ENCODE measurements at places on chromosomes 6 and 20.

GRCh38 chr6:166638573-166638964 lies 11.5 kb upstream of the RPS6KA2 start:
- no peak overlapping the region for H3K4me3 ChIP-seq
- no peak for DNase-seq
- H3K27me3 ChIP-seq = peaks cover 6% of the 10 kb centered on the region
- H3K4me1 ChIP-seq = peaks cover 5% of the 10 kb centered on the region

DNA sequence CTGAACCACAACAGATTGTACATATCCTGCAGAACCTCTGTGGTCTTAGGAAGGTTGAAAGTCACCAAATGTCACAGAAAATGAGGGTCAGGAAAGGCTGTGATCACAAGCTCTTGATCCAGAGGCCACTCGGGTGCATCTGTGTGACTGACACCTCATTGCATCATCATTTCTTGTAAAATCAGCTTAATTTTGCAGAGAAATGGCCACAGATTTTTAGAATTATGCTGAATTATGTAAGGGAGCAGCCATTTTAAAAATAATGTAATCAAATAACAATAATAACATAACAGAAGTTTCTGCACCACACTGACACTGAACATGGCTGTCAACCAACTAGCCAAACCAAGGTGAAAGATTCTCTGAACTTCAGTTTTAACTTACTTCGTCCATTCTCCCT lies 32.5 kb upstream of the PRND start:
- peaks cover 9% of the 10 kb centered on the region for H3K36me3 ChIP-seq
- H3K27me3 ChIP-seq = no peaks in the 10 kb centered on the region
- H3K27ac ChIP-seq = no peak overlapping the region
- no peak overlapping the region for H3K4me3 ChIP-seq
- peaks cover 39% of the 10 kb centered on the region for H3K4me1 ChIP-seq

- no peak overlapping the region for H3K4me3 ChIP-seq
- H3K36me3 ChIP-seq = no peaks in the 10 kb centered on the region
- no peak for DNase-seq
- H3K4me1 ChIP-seq = no peaks in the 10 kb centered on the region
- H3K27ac ChIP-seq = no peak overlapping the region
These were observed 691.6 kb upstream of the IMPG1 start for GRCh38 chr6:76764057-76764456.

DNA sequence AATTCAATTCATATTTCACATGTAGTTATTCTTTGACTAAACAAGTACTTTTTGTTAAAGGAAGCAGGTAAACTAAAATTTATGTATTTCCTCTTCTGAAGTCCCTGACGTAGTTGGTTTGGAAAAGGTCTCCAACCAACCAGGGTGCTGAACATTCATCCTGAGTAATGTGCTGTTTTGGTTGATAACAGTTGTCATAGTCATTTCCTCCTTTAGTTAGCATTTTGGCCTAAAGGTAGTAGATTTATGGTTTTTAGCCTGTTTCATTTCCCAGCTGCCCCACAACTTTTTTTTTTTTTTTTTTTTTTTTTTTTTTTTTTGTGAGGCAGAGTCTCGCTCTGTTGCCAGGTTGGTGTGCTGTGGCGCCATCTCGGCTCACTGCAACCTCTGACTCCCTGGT lies 382.8 kb upstream of the FLRT3 start:
- no peak overlapping the region for H3K27ac ChIP-seq
- no peaks in the 10 kb centered on the region for H3K4me1 ChIP-seq
- H3K27me3 ChIP-seq = no peaks in the 10 kb centered on the region
- no peak for DNase-seq

DNA sequence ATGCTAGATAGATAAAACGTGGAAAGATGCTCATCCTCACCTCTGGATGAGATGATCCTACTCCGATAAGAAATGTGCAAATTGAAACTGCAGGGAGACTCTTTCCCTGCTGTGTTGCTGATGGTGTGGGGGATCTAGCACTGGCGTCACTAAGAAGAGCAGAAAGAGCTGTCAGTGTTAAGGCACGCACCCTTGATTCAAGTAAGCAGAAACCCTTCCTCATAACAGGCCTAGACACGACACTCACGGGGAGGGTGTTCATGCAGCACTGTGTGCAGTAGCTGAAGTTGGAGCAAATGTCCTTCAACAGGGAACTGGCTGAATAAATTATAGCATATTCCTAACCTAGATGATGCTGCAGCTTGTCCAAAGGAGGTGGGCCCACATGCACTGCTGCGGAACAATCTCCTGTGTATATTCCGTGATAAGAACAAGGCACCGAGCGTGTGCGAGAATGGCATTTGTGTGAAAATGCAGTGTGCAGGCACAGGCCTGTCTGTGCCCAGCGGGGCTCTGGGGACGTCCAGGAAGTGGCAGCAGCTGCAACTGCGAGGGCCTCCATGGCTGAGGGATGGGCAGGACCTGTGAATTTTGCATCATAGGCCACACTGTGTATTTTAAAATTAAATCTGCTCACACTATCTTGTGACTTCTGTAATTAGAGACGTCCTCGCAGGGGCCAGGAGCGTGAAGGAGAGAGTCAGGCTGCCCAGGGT lies 64.0 kb downstream of the TCP11 start:
- peaks cover 30% of the 10 kb centered on the region for H3K36me3 ChIP-seq
- H3K27me3 ChIP-seq = no peaks in the 10 kb centered on the region
- H3K27ac ChIP-seq = no peak overlapping the region
- no peak for DNase-seq

GRCh38 chr6:41167173-41167963 lies 4.5 kb upstream of the TREM2 start:
- H3K27me3 ChIP-seq = no peaks in the 10 kb centered on the region
- H3K4me3 ChIP-seq = no peak overlapping the region
- H3K36me3 ChIP-seq = no peaks in the 10 kb centered on the region

GRCh38 chr20:57392512-57393271 lies 1.5 kb downstream of the RBM38 start:
- peak overlapping the region; percentile 85 for H3K4me3 ChIP-seq
- peak overlapping the region; percentile 94 for H3K27ac ChIP-seq
- peak; percentile 87 for DNase-seq
- H3K4me1 ChIP-seq = peaks cover 66% of the 10 kb centered on the region

DNA sequence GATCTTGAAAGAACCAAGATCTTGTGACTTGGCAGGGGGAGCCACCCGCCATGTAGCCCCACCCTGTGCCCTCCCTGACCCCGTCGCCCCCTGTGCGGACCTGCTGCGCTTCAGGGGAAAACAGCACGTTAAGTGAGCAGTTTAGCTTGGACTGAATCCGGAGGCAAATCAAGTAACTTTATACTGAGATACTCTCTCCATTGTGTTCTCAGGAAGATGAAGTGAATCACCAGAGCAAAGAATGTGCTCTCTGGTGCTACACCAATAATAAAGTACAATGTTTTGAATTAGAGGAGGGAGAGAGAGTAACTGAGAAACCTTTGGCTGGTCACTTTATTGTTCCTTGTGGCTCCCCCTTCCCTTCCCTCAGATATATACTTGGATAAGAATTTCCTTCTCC lies 83.4 kb downstream of the TXNDC5 start:
- no peak overlapping the region for H3K4me3 ChIP-seq

DNA sequence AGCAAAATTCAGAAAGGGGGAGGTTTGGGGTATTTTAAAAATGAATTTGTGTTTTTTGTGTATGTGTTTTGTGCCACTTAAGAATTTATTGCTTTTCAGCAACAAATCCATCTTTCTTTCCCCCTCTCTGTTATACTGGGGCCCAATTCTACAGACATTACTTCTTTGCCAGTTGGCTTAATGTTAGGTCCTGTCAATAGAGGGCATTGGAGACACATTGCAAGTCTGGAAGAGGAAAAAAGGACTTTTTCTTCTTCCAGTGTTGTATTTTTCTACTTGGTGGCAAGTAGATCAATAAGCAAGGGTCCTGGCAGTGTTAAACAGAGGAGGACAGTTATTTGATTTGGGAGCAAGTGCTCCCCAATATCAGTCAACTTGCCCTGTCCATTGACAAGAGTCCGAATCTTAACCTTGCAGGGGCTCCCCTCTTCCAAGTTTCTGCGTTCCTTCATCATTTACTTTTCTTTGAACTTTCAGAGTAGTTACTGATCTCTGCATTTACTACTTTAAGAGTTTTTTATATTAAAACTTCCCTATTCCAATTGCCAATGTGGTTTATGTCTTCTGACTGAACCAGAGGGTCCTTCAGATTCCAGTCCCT lies 23.4 kb downstream of the SCML4 start:
- no peak overlapping the region for H3K4me3 ChIP-seq
- DNase-seq = no peak
- H3K36me3 ChIP-seq = no peaks in the 10 kb centered on the region
- H3K4me1 ChIP-seq = peaks cover 23% of the 10 kb centered on the region

DNA sequence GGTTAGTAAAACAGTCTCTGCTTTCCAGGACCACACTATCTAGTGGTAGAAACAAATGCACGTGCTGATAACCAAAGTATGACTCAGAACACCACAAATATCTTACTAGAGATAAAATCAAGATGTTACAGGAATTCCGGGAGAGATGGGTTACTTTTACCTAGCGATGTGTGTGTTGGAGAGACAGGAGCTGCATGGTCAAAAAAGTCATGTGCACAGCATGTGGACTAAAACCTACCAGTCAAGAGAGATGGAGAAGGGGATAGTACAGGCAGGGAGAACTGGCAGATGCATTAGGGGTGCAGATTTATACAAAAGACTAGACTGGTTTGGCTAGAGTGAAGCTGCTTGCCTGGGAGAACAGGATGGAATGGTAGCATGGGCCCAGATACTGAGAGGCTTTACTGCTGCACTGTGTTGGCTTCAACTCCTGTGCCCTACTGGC lies 75.3 kb upstream of the MRAP2 start:
- H3K4me3 ChIP-seq = no peak overlapping the region
- no peak overlapping the region for H3K27ac ChIP-seq
- no peaks in the 10 kb centered on the region for H3K27me3 ChIP-seq
- DNase-seq = no peak

GRCh38 chr6:57130661-57131177 lies 40.7 kb downstream of the ZNF451 start:
- H3K4me3 ChIP-seq = no peak overlapping the region
- H3K27ac ChIP-seq = no peak overlapping the region
- DNase-seq = no peak
- H3K36me3 ChIP-seq = peaks cover 34% of the 10 kb centered on the region

DNA sequence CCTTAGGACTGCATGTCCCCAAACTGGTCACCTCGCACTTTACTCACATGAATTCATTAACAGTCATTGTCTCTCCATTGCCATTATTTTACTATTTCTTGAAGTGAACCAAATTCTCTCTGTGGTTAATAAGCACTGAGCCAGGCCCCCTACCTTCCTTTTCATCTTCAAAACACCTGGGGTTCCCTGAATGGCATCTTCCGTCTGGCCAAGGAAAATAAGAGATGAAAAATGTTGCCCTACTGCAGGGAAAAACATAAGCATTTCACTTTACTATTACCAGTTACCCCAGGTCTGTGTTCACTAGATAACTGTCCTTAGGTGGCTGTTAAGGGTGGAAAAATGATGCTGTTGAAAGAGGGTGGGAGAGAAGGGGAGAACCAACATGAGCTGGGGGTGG lies 10.0 kb upstream of the NKX2-2 start:
- no peak overlapping the region for H3K27ac ChIP-seq
- DNase-seq = no peak
- peaks cover 43% of the 10 kb centered on the region for H3K27me3 ChIP-seq
- H3K4me1 ChIP-seq = peaks cover 18% of the 10 kb centered on the region

GRCh38 chr20:59463541-59463940 lies 140.8 kb upstream of the PHACTR3 start:
- no peak for DNase-seq
- no peak overlapping the region for H3K27ac ChIP-seq
- no peaks in the 10 kb centered on the region for H3K27me3 ChIP-seq
- H3K4me3 ChIP-seq = no peak overlapping the region
- H3K36me3 ChIP-seq = no peaks in the 10 kb centered on the region
- H3K4me1 ChIP-seq = no peaks in the 10 kb centered on the region

- no peak overlapping the region for H3K4me3 ChIP-seq
- no peaks in the 10 kb centered on the region for H3K4me1 ChIP-seq
- H3K36me3 ChIP-seq = no peaks in the 10 kb centered on the region
These were observed 341.3 kb upstream of the PRDM1 start for GRCh38 chr6:105744815-105745214.

- no peaks in the 10 kb centered on the region for H3K27me3 ChIP-seq
- H3K27ac ChIP-seq = no peak overlapping the region
- no peak overlapping the region for H3K4me3 ChIP-seq
These were observed 280.8 kb downstream of the FOXA2 start for GRCh38 chr20:22303523-22303922.

DNA sequence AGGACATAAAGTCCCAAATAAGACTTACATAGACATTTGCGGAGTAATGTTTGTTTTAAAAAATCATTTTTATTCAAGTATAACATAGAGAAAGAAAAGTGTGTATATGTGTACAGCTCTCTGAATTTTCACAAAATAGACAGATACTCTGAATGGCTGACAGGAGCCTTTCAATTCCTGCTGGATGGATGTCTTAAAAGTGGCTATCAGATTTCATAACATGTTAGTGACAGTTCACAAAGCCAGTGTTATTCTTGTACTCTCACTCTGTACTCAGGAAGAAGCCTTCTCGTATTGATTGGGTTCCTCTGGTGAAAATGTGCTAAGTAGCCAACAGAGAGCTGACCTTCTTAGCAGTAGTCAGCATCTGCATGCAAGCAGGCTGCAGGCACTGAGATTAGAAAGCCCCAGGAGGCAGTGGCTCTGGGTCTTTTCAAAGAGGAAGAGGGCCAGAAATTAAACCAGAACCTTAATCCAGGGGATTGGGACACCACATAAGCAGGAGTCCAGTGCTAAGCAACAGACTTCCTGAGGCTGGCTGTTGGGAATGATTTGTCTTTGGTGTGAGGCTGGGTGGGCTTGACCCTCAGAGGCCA lies 19.7 kb downstream of the SLC17A4 start:
- H3K27ac ChIP-seq = no peak overlapping the region
- no peaks in the 10 kb centered on the region for H3K36me3 ChIP-seq
- H3K4me1 ChIP-seq = no peaks in the 10 kb centered on the region
- H3K4me3 ChIP-seq = no peak overlapping the region
- no peak for DNase-seq
- peaks cover 6% of the 10 kb centered on the region for H3K27me3 ChIP-seq
